Activated CD8-positive, alpha-beta memory T cell treated with anti-CD3 and anti-CD28 coated beads for 1 hour (primary cell): ENCODE measurements at places on chromosomes 12 and 14.

DNA sequence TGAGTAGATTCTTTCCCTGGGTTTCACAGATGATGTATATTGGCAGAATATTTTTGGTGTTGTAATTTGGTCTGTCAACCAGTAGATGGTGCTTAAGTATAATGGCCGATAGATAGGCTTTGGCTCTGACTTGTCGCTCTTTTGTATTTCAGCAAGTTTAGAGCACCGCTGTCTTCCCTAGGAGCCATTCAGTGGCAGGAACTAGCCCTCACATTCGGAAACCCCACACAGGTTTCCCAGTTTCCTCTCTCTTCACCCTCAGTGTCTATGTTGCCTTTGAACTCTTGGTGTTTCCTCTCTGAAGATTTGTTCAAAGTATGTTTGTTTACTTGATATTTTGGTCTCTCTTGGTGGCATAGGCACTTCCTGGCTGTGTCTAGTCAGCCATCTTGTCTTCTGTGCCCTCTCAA lies 102.2 kb downstream of the GPHN start:
- DNase-seq = no peak

DNA sequence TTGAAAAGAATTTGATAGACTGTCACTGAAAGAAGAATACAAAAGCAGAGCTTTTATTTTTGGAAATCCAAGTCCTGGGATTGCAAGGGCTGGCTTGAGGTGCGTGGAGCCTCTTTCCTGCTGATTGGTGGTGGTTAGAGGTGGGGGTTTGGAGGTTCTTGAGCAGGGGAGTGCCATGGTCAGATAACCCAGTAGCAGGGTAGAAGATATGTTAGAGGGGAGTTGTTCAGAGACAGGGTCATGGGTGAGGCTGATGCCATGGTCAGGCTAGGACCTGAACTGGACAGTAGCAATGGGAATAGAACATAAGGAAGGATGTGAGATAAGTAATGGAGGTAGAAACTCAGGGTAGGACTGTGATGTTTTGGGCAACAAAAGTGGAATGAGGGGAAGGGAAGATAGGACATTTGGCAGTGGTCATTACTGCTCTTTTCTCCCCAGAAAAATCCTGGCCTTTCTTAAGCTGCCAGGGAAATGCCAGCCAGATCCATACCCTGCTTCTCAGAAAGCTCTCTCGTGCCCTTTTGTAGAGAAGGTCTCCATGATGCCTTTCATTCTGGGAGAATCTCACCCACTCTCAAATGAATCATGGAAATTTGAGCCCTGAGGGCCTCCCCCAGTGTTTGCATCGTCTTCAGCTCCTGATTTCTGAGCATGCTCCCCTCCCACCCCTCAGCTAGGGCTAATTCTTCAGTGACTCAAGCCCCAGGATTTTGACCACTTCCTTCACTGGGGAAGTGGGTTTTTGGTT lies 9.5 kb downstream of the EMP1 start:
- no peak for DNase-seq

GRCh38 chr14:41925409-41925808 lies 318.7 kb downstream of the LRFN5 start:
- DNase-seq = no peak

- DNase-seq = no peak
Observed at GRCh38 chr14:39956372-39956771, 524.1 kb upstream of the FBXO33 start.

- DNase-seq = no peak
Observed at GRCh38 chr12:12083688-12084087, 12.9 kb downstream of the BCL2L14 start.

- DNase-seq = no peak
Observed at GRCh38 chr12:110042264-110042663, 6.1 kb downstream of the C12orf76 start.

DNA sequence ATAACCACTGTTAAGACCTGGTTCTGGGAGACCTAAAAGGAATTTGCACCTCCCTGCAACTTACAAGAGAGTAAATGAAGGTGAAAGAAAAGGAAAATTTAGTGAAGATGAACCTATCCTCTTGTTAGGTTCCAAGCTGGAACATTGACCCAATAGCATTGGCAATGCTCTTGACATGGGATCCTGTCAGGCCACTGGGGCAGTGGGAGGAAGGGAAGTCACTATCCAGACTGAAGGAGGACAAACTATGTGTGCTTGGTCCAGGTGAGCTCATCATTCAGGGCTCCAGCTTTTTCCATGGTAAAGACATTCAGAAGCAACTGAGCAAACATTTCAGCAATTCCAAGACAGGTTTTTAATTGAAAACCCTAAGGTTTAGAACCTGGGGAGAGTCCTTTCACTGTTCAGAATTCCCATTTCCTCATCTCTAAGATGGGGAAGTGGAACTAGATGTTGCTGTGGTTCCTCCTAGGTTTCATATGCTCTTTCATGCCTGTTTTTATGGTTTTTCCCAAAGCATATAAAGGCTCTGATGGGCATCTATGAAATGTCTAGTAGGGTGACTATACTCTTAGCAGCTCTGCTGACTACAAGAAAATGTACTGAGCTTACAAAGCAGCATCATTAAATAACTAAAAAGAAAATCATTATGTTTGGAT lies 33.1 kb downstream of the MAPK1IP1L start:
- DNase-seq = no peak

DNA sequence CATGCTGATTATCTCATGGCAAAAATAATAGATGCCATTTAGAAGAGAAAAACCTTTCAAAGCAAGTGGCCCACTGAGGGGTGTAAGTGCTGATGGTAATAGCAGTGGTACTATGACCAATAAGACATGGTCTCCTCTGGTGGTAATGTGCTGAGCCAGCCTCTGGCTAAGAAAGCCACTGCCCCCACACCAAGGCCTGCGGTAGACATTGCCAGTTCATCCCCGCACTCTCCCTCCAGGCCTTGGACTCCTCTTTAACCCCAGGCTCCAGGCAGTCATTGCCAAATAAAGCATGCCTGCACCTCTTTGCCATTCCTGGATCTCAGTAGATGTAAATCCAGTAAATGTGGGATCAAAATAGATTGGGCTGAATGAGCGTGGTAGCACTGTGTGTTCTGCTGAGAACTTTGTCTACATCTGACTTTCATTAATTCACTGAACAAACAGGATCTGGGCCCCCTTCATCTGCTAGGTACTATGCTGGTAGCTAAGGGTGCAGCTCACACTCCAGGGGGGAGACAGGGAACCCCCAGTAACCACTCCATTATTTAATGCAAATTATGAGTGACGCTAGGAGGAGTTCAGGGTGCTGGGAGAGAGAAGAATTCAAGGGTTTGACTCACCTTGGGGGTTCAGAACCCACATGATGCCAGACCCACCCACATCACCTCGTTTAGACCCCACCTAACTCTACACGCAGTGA lies 89.3 kb downstream of the BCL11B start:
- DNase-seq = no peak

- DNase-seq = no peak
Observed at GRCh38 chr12:58528271-58528670, 392.0 kb downstream of the LRIG3 start.

DNA sequence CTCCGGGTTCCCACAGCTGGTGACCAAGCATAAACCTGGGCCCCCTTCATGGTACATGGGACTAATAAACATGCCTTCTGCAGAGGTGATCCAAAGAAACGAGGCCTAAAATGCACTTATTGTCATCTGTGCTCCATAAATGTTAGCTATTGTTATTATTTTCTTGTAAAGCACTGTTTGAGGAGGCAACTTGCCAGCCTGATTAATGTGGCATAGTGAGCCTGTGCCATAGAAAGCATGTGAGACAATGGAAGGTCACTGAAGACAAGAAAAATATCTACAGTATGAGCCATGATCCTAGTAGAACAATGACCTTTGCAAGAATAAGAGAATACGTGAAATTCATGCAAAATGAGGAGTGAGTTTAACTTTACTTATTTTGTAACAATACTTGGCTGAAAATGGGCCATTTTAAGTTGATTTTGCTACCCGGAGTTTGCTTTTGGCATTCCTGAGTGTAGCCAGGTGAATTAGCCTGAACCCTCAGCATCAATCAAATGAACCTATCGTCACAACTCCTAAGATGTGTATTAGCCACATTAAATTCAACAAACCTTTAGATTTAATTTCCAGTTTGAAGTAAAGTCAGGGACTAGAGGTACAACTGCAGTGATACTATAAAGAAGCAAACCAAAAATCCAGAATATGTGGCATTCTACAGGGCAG lies 52.2 kb downstream of the CPM start:
- DNase-seq = no peak

GRCh38 chr14:100860556-100861187 lies 34.8 kb downstream of the MEG3 start:
- DNase-seq = no peak
